Neural crest cell (in vitro differentiated cells): ENCODE measurements at places on chromosomes 7 and 10.

DNA sequence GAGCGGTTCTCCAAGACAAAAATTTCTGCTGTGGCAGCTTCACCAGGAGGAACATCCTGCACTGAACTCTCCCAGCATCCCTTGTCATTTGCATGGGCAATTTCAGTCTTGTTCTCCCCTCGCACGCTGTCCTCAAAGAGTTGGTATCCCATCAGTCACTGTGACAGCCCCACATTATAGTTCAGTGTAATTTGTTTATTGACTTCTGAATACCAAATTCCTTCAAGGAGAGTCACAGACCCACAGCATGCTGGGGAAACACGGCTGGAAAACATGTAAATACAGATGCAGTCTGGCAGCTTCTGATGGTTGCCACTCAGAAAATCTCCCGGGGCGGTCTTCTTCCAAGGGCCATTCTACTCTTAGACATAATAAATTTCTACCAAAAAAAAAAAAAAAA lies 151.0 kb upstream of the NEBL start:
- DNase-seq: no peak

GRCh38 chr7:128031901-128032604 lies 816 bp upstream of the LRRC4 start:
- DNase-seq: peak; percentile 55

DNA sequence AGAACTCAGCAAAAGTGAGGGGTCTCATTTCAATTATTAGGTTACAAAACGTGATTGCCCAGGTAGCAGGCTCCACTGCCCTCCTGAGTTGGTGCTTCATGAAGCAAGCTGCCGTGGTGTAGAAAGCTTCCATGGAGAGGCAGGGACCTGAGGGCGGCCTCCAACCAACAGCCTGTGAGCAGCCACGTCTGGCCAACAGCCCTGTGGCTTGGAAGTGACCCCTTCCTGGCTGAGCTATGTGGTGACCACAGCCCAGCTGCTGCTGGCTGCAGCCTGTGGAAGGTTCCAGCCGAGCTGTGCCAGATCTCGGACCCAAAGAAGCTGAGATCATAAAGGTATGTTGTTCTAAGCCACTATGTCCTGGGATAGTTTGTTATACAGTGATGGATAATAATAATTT lies 122.5 kb upstream of the KLF6 start:
- no peak for DNase-seq

- DNase-seq: no peak
Measured at GRCh38 chr7:39172137-39172536, 194.4 kb downstream of the POU6F2 start.

- no peak for DNase-seq
Measured at GRCh38 chr10:86715156-86715795, 41.1 kb upstream of the BMPR1A start.

- DNase-seq: no peak
Measured at GRCh38 chr7:5435291-5436002, 11.8 kb upstream of the TNRC18 start.

DNA sequence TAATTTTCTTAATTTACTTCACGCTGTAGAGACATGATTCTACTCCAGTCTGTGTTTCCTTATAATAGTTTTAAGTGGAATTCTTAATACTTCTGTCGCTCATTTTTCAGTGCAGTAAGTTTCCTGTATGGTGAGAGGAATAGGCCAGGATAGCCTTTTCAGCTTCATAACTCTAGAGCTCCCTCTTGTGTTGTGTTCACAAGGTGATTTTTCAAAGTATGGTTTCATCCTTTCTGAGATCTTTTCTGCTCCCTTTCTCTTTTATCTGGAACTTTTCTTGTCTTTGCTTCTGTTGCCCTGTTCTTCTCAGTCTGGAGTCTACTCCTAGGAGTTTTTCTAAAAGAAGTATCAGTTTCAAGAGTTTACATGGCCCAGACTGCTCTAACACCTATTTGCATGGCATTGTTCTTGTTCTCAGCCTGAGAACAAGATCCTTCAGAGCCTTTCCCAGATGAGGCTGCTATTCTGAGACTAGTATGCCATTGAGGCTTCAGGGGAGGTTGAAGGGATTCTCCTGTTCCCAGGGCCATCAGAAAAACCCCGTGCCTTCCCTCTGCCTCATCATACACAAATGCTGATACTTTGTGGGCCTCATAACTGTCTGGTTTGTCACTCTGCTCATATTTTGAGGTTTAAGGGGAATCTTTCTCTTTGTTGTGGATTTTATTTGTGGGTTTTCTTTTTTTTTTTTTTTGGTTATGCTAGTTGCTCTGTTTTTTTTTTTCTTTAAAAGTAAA lies 21.8 kb downstream of the NET1 start:
- no peak for DNase-seq

DNA sequence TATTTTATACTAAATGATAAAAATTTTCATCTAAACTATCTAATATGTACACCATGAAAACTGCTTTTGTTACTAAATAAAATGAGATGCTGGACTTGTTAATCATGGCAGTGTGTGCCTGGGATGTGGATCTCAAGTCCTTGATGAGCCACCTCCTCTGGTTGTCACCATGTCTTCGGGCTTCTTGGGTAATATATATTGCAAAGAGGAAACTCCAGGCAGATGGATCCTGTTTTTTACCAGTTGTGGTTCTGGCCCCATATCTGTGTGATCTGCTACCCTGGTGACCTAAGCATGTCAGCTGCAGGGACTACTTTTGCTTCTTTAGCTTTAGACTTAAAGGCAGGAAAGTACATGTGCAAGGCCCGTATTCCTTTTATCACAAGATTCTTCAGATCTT lies 46.2 kb downstream of the TMEM60 start:
- no peak for DNase-seq

DNA sequence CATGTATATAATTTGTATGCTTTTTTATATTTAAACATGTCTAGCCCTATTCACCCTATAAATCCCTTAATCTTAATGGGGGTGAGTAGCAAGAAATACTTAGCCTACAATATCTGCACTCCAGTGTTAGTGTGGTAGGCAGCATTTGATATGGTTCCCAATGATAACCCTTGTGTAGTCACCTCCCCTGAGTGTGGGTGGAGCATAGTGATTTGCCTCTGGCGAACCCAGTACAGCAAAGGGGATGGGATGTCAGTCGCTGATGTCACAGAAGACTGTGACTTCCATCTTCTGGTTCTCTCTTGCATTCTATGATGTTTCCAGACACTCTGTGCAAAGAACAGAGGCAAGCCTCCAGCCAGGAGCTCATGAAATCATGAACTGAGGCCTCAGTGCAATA lies 211.2 kb downstream of the CRPPA start:
- DNase-seq: no peak

- DNase-seq: no peak
Measured at GRCh38 chr10:47076949-47077361, 165.7 kb downstream of the PTPN20 start.

DNA sequence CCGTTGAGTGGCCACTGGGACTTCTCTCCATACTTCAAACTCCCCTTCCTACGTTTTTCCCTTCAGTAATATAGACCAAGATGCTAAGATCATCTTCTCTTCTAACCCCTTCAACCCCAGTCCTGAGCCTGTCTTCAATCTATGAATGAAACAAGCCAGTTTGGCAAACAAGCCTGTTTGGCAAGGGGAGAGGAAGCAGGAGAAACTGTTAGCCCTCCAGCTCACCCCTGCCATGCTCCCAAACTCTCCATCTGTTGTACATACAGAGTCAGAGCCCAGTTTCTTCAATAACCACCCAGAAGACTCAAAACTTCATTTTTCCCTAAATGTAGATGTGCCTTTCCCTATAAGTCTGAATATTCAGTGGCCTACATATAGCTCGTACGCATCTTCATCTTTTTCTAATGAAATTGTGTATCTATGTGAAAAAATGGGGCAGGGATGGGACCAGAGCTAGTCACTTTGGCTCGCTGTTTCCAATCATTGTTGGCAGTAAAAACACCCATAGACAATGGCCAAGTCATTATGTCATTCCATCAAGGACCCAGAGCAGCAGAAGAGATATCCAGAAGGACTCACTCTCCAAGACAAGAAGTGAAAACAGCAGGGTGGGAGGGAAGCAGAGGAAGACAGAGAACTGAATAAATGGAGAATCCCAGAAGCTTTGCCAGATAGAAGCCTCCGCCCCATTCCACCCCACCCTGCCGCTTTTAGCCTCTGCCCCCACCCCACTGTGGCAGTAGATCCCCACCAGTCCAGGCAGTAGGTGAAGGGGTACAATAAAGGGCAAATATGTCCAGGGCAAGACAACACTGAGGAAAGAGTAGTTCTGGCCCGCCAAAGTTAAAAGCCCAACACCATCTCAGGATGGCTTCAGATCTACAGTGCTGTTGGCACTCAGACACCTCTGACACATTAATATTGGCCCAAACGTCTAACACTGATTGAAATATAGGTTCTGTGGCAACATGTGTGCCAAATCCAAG lies 87.3 kb downstream of the DOCK4 start:
- no peak for DNase-seq

DNA sequence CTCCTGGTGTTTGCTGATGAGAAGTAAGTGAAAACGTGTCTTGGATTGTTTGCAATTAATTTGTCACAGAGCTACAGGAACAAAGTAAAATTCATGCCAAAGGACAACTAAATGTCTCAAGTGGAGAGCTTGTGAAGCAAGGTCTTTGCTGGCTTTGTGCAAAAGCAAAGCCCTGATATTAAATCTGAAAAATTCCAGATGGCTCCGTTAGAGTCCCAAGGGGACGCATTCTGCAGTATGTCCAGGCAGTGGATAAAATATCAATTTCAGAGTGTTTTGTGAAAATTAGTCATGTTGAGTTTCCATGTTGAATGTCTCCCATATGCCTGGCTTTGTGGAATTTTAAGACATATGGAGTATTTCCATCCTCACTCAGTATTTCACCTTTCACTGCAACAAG lies 102.5 kb upstream of the PTN start:
- DNase-seq: no peak

DNA sequence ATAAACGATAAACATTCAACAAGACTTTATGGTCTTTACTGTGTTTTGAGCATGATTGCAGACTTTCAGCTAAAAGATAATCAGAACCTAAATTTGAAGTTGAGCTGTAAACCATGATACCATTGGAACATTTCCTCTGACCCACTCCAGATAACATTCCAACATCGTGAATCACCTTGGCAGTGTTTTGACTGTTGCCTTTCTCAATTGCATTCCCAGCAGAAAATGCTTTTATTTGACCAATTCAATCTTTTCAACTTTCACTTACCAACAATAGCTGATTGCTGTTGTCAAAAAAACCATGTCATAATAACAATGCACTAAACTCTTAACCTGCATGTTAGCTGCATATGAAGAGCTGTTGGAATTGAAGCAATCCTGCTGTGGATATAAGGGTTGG lies 165.5 kb downstream of the MDFIC start:
- no peak for DNase-seq

DNA sequence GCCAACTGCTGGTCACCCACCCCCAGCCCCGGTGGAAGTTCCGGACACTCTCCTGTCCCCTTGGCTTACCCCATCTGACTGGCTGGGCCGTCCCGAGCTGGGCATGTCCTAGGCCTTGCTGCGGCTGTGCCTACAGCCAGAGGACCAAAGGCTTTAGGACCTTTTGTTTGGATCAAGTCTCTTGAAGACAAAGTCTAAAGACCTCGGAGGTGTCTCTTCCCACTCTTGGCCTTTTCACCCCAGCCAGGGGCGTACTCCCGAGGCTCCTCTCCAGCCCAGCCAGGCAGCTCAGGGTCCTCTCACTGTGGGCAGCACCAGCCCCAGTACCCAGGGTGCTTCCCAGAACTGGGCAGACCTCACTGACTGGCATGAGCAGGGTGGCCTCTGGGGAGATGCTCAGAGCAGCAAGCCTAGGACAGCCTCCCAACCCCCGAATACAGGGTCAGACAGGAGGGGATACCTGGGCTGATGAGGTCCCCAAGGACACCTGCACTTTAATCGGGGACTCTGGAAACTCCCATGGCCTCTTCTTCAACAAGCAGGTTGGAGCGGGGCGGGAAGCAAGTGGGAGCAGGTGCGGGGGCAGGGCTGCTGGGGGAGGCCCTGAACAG lies 2.7 kb upstream of the PWWP2B start:
- no peak for DNase-seq

DNA sequence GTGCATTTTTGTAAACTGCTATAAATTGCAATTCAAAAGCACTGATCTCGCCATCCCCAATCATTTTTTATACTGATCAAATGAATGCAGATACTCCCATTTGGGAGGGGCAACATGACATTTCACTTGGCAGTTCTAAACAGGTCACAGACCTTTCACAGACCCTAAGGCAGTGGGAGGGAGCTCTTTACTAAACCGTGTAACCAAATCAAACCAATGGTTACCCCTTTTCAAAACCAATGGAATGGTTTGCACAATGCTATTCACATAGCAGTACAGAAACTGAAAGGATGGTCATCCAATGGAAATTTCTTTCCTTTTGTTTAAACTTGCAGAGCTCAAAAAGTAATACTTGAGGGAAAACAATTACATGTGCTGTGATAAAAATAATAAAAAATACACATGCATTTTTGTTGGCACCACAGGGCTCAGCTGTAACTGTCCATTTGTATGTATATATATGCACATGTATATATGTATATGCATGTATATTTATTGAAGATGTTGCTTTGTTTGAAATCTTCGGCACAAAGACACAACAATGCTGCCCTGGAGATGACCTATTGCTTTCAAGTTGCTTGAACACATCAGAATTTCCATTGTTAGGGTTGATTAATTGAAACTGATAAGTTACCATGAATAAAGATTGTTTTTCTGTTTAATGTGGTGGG lies 14.0 kb downstream of the PTF1A start:
- DNase-seq: no peak

DNA sequence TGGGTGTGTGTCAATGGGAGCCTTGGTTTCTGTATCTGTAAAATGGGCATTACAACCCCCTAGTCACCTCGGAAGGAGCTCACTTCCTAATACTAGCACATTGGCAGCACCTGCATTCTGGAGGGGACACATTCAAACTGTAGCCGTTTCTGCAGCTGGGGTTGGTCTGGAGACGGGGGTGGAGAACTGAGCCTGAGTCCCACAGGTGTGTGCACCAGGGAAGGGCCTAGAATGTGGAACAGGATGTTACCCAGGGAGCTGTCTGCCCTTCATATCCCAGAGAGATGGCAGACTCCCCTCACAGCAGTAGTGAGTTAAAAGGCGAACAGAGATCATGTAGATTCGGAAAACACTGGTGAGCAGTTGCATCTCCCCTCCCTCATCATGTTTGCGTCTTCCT lies 272.8 kb upstream of the ZNF32 start:
- no peak for DNase-seq

- peak; percentile 74 for DNase-seq
Measured at GRCh38 chr7:151232091-151232916, at the start of gene CHPF2. Gene CHPF2 (plus strand): TSS chr7:151232483. CDS start chr7:151234012, 1,529 bp downstream.

DNA sequence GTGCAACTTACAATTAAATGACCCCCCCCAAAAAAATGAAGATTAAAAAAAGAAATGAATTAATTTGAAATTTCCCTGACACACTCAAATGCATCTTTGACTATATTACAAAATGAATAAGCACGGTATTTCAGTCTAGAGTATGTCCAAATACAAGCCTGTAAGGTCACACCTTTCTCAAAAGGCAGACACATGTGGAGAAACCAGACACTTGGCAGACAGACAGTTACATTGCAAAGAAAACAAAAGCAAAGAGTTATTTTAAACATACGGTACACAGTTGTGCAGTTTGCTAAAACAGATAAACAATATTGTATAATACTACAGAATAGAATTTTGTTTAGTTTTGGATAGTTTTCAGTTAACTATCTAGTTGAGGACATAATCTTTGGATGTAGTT lies 153.0 kb downstream of the ATE1 start:
- no peak for DNase-seq
